ENCODE measurements at places on chromosomes 4 and X.

DNA sequence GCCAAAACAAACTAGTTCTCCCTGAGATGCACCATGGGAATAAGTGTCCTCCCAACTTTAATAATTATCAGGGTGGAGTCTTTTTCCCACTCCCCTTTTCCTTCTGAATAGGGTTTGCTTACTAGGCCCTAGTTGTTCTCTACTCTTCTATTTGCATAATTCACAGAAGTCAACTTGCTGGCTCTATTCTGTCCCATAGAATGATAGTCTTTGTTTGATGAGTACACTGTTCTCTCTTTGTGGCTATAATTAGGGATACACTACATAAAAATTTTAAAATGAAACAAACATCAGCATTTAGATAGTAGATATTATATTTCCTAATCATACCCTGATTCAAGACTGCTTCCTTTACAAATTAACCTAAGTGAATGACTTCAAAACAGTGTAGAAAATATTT is 10.3 kb downstream of the PDHA2 start:
- no peak for DNase-seq

- DNase-seq = no peak
Observed at GRCh38 chrX:17499512-17499911, 124.5 kb downstream of the NHS start.

- DNase-seq = no peak
Observed at GRCh38 chrX:11665168-11666111, at the start of gene ARHGAP6. TSS of gene ARHGAP6 (minus strand) at chrX:11665920. CDS start at chrX:11664828, 1,092 bp downstream.

- DNase-seq = no peak
Observed at GRCh38 chr4:179361978-179362486, 1919.8 kb upstream of the AGA start.

DNA sequence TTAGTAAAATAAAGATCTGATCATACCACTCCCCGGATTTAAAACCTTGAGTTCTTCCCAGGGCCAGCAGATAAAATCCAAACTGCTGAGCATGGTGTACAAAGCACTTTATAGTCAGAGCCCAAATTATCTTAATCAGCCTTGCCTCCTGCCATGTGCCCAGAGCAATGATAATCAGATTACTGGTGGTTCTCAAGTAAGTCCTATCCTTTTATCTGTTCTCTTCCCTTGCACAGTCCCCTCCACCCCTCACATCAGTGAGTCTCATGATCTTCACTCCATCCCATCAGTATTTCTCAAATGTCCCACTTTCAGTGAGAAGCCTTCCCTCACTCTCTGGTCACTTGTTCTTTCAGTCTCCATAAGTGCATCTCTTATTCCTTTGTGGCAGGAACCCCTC is 22.7 kb downstream of the INTS6L start:
- no peak for DNase-seq

DNA sequence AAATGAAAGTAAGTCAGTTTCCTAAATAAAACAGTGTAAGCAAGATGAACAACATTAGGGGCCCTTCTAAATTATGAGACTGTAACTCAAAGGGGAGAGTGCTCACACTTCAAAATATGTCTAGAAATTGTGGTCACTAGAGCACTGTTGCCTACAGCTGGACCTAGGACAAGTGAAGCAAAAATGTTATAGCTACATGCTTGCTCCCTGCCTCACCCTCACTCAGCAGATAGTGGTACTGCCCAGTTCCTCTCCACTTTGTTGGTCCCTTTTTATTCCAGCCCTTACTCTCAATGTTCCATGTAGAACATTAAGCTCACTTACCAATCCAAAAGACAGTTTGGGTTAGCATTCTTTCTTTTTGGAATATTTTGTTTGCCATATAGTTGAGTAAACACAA is 147.3 kb downstream of the GRIA3 start:
- no peak for DNase-seq

DNA sequence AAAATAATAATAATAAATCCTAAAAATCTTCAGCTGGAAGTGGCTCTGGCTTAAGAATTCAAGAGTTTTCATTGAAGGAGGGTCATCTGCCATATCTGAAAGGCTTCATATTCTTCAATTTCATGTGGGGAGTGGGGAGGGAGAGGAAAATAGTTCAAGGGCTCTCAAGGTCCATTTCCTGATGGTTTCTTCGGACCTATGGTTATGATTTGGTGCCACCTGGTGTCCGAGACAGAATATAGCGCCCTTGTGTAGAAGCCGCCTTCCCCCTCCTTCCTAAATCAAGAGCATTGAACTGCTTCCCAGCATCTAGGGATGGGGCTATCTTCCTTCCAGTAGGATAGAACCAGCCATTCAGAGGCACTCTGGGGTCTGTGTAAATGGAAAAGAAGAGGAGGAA is 34.3 kb downstream of the NLGN3 start:
- DNase-seq = no peak

DNA sequence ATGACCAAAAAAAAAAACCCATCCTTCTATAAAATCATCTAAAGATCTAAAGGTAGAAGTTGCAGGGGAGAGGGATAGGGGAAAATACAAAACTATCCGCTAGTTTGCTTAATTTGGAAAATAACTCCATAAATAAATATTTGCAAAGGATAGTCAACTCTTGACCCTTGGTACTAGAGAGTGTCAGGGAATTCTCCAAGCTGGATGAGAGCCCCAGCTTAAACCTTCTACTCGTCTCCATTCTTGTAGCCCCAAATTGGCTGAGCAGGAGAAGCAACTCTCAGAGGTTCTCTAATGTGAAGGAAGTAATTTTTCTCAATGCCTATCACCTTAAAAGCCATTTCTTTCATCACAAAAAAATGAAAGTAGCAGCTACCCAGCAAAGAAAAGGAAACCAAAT is 35.2 kb downstream of the ACSL4 start:
- DNase-seq = no peak

DNA sequence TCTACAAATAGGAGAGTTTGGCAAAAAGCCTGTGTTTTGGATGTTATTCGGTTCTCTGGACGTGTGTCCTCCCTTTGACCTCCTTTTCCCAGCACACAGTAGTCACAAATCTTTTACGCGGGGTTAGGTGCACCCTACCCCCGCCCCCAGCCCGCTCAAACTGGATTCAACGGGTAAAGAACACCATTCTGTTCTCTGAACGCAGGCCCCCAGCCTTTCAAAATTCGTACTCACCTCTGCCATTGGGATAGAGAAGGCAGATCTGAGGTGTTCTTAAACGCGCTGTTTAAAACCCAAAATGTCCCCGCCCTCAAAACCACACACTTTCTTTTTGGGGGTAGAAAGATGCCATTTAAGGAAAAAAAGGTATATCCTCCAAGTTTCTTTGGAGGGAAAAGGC is 2.7 kb downstream of the LEF1 start:
- DNase-seq = no peak

DNA sequence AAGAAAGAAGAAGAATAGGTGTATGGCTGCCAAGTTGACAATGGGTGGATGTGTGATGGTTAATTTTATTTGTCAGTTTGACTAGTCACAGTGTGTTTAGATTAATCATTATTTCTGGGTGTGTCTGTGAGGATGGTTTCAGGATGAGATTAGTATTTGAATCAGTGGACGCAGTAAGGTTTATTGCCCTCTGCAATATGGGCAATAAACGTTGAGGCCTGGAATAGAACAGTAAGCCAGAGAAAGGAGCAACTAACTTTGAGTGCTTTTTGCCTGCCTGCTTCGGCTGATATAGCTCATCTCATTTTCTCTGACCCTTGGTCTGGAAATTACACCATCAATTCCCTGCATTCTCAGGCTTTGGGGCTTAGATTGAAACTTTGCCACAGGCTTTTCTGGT is 140.8 kb upstream of the SPANXN4 start:
- DNase-seq = no peak

Measured in omental fat pad (tissue), 4 donors.